ENCODE measurements at places on chromosomes 5 and 9.

GRCh38 chr5:54401515-54401914, 54.0 kb upstream of the HSPB3 start:
- DNase-seq = no peak

DNA sequence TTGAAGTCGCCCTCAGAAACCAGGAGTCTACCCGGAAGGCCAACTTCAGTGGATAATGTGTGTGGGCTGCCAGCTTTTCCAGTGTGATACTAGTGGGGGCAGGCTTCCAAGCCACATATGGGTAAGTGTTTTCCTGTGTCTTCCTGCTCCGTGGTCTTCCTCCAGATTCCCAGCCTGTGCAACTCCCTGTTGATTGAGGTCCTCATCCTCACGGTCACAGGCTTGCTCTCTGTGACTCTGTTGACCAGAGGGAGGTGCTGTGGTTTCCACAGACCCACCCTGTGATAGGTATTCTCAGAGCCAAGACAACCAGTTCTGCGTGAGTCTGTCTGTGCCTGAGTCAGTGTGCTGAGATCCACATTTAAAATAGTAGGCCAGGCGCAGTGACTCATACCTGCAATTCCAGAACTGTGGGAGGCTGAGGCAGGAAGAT, 388.0 kb upstream of the IRX2 start:
- no peak for DNase-seq

GRCh38 chr5:170745481-170746071, 37.9 kb upstream of the GABRP start:
- no peak for DNase-seq

DNA sequence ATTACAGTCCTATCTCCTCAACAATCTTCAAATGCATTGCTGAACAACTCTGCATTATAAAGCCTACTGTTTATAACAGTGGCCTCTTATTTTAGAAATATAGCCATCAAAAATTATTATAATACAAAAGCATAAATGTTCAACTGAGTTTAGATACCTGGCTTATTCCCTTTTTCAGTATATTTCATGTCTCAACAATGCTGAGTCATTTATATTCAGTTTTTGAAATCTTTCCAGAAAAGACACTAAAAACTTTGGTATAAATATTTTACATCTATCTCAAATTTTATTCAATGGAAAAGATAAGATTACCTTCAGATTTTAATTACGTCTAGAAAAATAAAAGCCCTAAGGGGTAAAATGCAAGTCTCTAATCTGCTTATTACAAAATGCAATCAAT, 37.9 kb downstream of the LURAP1L start:
- no peak for DNase-seq

- DNase-seq = no peak
Observed at GRCh38 chr5:137310051-137310730, 188.9 kb downstream of the SPOCK1 start.

DNA sequence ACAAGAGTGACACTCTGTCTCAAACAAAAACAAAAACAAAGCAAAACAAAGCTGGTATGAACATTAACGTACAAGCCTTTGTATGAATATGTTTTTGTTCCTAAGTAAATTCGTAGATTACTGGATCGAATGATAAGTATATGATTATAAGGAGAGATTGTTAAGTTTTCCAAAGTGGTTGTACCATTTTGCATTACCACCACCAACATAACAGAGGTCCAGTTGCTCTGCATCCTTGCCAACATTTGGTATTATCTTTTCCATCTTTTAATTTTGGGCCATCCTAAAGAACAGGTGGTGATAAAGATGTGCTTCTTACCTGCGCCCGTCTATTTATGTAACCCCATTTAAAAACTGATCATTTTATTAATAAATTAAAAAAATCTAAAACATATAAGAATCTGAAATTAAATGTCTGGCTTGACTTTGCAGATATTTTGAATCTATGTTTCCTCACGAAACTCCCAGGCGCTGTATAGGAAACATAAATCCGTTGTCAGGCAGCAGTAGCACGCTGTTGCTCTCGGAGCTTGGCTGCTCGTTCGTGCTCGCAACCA, 593 bp upstream of the NAA35 start:
- no peak for DNase-seq

Measured in NCI-H524 treated with DMSO at 0.1 percent for 48 hours (cell line).